Muscle of arm (tissue), 14 donors: ENCODE measurements at places on chromosomes 2 and 18. TPM values are rescaled to one million over a fixed set of nuclear protein-coding genes. Genes with fewer than 3 reads are reported as not detected.

Gene BCL2
- 14.8 TPM for polyA plus RNA-seq

Gene GPR45
- not detected for polyA plus RNA-seq

DNA sequence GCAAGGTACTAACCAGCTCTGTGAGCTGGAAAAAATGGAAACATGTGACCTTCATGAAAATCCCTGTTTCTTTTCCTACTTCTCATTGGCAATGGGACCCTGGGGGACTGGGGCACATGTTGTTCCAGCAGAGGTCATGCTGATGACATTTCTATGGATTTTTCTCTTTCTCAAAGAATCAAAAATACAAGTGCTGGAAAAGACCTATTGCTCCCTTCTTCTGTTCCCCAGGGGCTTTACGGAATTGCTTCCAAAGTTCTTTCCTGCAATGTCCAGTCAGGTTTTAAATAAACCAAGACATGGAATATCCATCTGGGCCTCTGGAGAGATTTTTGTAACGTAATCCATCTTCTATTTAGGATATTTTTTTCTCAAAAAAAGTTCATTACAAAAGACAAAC, 1006.1 kb upstream of the CELF4 start:
- DNase-seq, result peak; percentile 7

DNA sequence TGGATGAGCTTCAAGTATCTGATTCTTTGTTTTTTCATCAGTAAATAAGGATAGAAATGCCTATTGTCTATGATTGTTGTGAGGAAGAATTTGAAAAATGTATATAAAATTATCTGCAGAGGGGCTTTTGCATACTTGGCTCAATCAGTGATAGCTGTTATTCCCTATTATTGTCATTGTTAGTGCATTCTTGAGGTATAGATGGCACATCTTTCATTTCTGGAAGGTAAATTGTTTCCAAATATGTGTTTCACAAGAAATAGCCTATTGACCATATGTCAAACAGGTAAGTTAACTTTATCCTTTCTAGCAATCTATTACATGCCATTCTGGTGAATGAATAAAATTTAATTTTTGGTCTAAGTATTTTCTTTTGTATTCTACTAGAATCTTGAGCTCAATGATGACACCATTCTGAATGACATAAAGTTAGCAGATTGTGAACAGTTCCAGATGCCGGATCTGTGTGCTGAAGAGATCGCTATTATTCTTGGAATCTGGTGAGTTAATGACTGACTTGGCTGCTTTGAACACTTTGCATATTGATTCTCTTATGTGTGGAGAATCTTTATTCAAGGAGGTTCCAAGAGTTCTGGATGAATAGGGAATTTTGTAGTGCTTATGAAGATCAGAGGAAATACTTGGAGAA, 44.2 kb downstream of the TTC27 start:
- DNase-seq, result peak; percentile 20

DNA sequence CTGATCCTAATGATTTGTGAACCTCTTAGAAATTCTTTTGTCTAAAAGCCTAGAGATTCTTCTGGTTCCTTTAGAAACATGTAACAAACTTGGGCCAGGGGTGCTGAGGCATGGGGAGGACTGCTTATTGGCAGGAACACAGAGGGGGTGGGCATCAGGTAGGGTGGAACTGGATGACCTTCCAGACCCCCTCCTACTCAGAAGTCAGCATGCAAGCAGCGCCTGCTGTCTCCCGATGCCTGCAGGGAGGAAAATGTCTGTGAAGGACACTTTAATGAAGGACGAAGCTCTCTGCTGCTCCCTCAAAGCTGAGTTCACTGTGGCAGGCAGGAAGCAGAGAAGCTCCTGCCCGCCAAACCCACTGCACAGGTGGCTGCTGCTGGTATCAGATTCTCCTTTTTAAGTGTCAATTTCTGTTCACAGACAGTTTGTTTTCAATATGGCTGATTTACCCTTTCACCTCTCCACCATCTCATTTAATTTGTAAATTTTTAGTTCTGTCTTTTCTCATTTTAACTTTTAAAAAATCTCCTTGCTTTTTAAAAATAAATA, 19.4 kb downstream of the COA5 start:
- DNase-seq, result no peak

Gene MC5R
- polyA plus RNA-seq, result not detected

- no peak for DNase-seq
Measured at GRCh38 chr18:24009651-24010333, 4.8 kb upstream of the TTC39C start.

- no peak for DNase-seq
Measured at GRCh38 chr2:162330881-162331280, 12.4 kb upstream of the IFIH1 start.

GRCh38 chr2:230819433-230819832, 45.3 kb upstream of the ITM2C start:
- DNase-seq, result no peak

DNA sequence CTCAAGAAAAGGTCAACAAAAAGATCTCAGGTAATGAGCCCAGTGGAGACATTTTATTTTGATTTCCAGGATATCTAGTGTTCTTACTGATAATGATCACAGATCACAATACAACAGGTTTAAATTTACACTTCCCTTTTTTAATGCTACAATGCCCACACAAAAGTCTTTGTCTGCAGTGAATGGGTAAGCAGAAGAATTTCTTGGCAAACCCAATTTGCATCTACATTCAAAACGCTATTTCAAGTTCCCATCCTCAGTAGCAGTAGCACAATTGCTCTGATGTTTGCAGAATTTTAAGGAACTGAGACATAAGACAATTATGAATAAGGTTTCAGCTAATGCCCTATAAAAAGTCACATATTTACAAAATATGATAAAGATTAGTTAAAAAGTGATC, 929.4 kb upstream of the PIK3C3 start:
- no peak for DNase-seq

Gene LBX2
- 0.70 TPM for polyA plus RNA-seq

Gene TBR1
- polyA plus RNA-seq, result not detected

DNA sequence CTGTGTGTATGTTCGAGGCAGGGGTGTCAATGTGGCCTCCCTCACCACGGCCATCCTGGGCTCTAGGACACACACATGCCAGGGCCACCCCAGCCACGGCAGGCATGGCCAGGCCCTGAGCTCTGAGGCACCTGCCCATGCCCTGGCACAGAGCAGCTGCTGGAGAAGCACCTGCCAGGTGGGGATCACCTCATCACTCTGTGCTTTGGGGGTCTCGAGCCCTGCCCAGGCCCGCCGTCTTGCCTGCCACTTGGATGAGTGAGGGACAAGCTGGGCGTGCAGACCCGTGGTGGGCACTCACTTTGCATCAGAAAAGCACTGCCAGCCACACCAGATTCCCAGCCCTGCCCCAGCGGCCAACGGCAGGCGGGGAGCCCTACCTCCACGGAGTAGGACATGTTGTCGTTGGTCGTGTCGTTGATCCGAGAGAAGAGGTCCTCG, 33.1 kb downstream of the KIF1A start:
- DNase-seq, result no peak

- no peak for DNase-seq
Measured at GRCh38 chr2:128310094-128310716, 8.5 kb downstream of the HS6ST1 start.

Gene MLPH
- 1.1 TPM for polyA plus RNA-seq

Gene ZNF892
- 3.4 TPM for polyA plus RNA-seq

DNA sequence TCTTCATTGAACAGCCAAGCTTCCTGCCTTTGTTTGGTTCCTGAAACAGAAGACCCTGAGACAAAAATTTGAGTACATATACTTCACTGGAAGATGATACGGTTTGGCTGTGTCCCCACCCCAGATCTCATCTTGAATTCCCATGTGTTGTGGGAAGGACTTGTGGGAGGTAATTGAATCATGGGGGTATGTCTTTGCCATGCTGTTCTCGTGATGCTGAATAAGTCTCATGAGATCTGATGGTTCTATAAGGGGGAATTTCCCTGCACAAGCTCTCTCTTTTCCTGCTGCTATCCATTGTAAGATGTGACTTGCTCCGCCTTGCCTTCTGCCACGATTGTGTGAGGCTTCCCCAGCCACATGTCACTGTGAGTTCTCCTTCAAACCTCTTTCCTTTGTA, 76.5 kb downstream of the BABAM2 start:
- no peak for DNase-seq

Gene DOK6
- polyA plus RNA-seq, result 5.2 TPM

- DNase-seq, result no peak
Measured at GRCh38 chr18:78771496-78772359, 207.9 kb upstream of the SALL3 start.

Gene MC4R
- 0.43 TPM for polyA plus RNA-seq

DNA sequence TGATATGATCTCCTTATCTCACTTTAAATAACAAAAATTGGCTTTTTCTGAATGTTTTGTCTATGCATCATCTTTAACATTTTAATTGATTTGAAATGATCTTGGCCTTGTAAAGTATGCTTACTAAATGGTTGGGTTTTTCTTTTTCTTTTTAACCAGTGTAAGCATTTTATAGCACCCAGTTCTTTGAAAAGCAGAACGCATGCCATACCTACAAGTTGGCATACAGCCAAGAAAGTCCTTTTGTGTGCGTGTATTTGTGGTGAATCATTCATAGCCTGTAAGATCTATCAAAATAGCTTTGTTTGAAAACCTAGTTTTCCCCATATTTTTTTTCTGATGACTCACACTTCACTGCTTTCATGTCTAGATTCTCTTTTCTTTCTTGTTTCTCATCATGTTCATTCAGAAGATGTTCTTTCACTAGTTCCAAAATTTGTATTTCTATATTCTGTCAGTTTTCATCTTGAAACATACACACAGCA, 4.1 kb upstream of the VRK2 start:
- DNase-seq, result no peak

DNA sequence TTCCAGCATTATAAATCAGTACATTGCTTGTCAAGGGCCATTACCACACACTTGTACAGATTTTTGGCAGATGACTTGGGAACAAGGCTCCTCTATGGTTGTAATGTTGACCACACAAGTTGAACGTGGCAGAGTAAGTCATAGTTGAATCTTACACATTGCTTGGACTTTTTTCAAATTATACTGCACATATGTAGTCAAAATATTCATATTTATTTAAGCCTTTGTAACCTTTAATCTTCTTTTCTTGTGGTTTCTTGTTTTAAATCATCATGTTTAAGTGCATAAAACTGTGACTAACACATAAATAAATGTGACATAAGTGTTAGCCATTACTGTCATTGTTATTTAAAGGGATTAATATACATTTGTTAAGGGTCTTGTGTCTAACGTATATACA, 52.1 kb upstream of the EPB41L5 start:
- DNase-seq, result no peak

Gene TMEM37
- polyA plus RNA-seq, result 5.0 TPM

- no peak for DNase-seq
Measured at GRCh38 chr2:139055202-139055601, 275.0 kb upstream of the NXPH2 start.

Gene LYG1
- polyA plus RNA-seq, result 1.8 TPM

Gene KCNE4
- polyA plus RNA-seq, result not detected

Gene KCNG2
- 0.36 TPM for polyA plus RNA-seq

DNA sequence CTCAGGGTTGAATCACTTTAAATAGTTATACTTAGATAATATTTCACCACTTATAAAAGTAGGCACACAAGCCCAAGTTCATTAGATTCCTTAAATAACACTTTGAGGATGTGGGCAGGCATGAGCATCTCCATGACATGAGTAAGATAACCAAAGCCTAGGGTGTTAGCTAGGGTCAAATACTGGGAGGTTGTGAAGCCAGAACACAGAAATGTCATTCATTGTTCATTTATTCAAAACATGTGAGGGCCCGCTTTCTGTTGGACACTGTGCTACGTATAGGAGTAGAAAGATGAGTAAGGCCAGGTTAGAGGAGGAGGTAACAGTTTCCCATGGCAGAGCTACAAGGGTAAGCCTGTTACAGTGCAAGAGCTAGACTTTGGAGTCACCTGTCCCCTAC, 93.5 kb upstream of the NEDD4L start:
- no peak for DNase-seq

GRCh38 chr2:1607971-1608688, 136.2 kb downstream of the PXDN start:
- DNase-seq, result no peak

Gene EMILIN2
- polyA plus RNA-seq, result 39.9 TPM

- DNase-seq, result no peak
Measured at GRCh38 chr18:35581546-35581897, at the start of gene GALNT1. Gene GALNT1 (plus strand): TSS chr18:35581740. CDS start chr18:35654663, 72,923 bp downstream.

DNA sequence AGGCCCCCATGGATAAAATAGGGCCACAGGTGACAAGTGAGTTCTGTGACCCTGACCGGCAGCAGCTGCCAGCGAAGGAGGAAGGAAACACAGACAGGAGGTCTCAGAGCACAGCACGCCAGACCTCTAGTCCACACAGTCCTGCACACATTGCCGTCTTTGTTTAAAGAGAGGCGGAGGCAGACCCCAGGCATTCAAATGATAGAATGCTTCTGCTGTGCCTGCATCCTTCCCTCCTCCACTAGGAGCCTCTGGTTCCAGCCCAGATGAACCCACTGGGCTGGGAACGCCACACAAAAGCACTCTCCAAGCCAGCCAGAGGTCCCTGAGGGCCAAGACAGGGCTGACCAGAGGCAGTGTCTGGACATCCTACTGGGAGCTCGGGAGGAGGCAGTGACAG, 118.7 kb downstream of the KLHL29 start:
- DNase-seq, result no peak

- no peak for DNase-seq
Measured at GRCh38 chr2:27131429-27131828, 3.0 kb downstream of the PREB start.

Gene FAP
- polyA plus RNA-seq, result 92.1 TPM

Gene CLEC4F
- 0.33 TPM for polyA plus RNA-seq

Gene ZAP70
- not detected for polyA plus RNA-seq

Gene C1QL2
- not detected for polyA plus RNA-seq

DNA sequence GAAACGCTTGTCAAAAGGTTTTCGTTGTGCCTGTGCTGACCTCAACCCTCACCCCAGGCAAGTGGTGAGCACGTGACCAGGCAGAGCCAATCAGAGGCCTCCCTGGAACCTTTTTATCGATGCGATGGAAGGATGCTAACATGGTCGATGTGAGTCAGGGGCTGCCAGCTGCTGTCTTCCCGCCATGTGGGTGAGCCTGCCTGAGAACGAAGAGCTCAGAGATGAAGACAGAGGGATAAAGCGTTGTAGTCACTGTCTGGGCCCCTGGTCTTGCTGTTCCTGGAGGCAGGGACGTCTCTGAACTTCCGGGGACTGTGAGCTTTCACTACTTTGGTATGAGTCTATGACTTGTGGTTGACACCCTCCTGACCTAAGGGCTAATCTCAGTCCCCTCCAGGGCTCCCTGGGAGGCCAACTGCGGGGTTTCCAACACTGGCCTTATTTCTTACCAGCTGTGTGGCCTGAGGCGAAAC, 18.6 kb downstream of the DNMT3A start:
- no peak for DNase-seq

Gene UGT1A7
- not detected for polyA plus RNA-seq

GRCh38 chr2:71691747-71692441, 238.5 kb downstream of the DYSF start:
- no peak for DNase-seq

Gene EMX1
- polyA plus RNA-seq, result not detected

DNA sequence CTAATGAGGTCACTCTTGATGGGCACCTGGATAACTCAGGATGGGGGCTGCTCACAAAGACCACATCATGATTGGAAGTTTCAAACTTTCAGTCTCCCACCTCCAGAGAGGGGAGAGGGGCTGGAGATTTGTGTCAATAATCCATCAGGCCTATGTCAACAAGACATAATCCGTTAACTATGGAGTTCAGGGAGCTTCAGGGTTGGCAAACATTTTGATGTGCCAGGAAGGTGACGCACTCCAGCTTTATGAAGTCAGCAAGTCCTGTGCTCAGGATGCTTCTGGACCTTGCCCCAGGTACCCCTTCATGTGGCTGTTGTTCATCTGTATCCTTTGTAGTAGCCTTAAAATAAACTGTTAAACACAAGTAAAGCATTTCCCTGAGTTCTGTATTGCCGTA, 19.0 kb downstream of the SKA1 start:
- no peak for DNase-seq

GRCh38 chr2:98580656-98581284, 27.5 kb downstream of the COA5 start:
- no peak for DNase-seq
